CD8-positive, alpha-beta memory T cell (primary cell): ENCODE measurements at places on chromosomes 3 and 15. TPM values are rescaled to one million over a fixed set of nuclear protein-coding genes. Genes with fewer than 3 reads are reported as not detected.

Gene NR2E3
- not detected for polyA plus RNA-seq

Gene EOMES
- 188 TPM for polyA plus RNA-seq

Gene MOBP
- not detected for polyA plus RNA-seq

Gene GABRB3
- not detected for polyA plus RNA-seq

Gene MORC1
- not detected for polyA plus RNA-seq

Gene PSTPIP1
- 83.1 TPM for polyA plus RNA-seq

Gene CD86
- polyA plus RNA-seq, result not detected

Gene CASR
- polyA plus RNA-seq, result not detected

Gene CCDC39
- not detected for polyA plus RNA-seq

Gene LEKR1
- polyA plus RNA-seq, result 0.56 TPM

Gene DNAJB8
- polyA plus RNA-seq, result not detected

Gene SETD5
- 40.0 TPM for polyA plus RNA-seq
